ENCODE measurements at places on chromosomes 6 and 20. TPM values are rescaled to one million over a fixed set of nuclear protein-coding genes. Genes with fewer than 3 reads are reported as not detected.

FGD2 gene
- not detected for total RNA-seq

MAFB gene
- not detected for total RNA-seq

GPR63 gene
- 0.98 TPM for total RNA-seq

KCNG1 gene
- 10.5 TPM for total RNA-seq

HLA-DQB2 gene
- total RNA-seq: not detected

SCRT2 gene
- not detected for total RNA-seq

SLC16A10 gene
- total RNA-seq: 0.63 TPM

RPS6KA2 gene
- total RNA-seq: 16.1 TPM

SIRPB2 gene
- total RNA-seq: not detected

POM121L2 gene
- total RNA-seq: not detected

KCNQ5 gene
- total RNA-seq: 1.4 TPM

TUBB2B gene
- 219 TPM for total RNA-seq

PACRG gene
- 0.29 TPM for total RNA-seq

EYA4 gene
- 0.07 TPM for total RNA-seq

FILIP1 gene
- total RNA-seq: 0.07 TPM

CLIC5 gene
- 0.58 TPM for total RNA-seq

HRH3 gene
- total RNA-seq: not detected

ARFGEF3 gene
- 9.5 TPM for total RNA-seq

LCA5 gene
- total RNA-seq: 1.7 TPM

ANKRD60 gene
- total RNA-seq: not detected

OR2J1 gene
- not detected for total RNA-seq

MCCD1 gene
- not detected for total RNA-seq

BMP2 gene
- 54.9 TPM for total RNA-seq

MATN4 gene
- not detected for total RNA-seq

LINC00237 gene
- total RNA-seq: not detected

TPBG gene
- 25.7 TPM for total RNA-seq
